NCI-H1930 (cell line): ENCODE measurements at places on chromosomes 2 and 18.
A peak's percentile ranks its signal among the peaks of the same experiment; 100 is the strongest.

DNA sequence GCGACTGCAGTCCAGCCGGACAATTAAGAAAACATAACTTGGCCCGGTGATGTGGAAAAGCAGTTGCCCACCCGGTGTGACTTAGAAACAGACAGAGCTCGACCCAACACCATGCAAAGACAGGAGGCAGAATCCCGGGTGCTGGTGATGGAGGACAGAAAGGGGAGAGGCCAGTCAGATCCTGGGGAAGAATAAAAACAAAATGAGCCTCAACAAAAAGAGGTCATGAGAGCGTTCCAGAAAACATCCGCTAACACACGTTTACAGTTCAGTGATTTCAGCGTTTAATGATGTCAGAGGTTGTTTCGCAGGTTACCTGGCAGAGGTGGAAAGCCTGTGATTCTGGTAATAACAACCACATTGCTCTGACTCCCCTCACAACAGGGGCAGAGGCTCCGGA, 111.9 kb downstream of the OSR1 start:
- no peak for DNase-seq

DNA sequence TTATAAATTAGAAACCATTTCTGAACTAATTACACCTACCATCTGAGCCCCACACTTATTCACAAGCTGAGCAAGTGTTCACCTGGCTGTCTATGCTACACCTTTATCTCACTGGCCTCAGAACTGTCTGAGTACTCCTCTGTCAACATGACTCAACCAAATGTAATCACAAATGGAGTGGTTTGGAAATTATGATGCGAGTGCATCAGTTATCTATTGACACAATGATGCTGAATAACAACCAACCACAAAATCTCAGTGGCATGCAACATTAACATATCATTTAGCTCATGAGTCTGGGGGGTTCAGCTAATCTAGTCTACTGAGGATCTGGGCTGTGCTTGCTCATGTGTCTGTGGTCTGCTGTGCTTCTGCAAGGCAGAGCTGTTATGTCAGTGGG, 184.2 kb upstream of the NXPH2 start:
- DNase-seq, result peak; percentile 1

DNA sequence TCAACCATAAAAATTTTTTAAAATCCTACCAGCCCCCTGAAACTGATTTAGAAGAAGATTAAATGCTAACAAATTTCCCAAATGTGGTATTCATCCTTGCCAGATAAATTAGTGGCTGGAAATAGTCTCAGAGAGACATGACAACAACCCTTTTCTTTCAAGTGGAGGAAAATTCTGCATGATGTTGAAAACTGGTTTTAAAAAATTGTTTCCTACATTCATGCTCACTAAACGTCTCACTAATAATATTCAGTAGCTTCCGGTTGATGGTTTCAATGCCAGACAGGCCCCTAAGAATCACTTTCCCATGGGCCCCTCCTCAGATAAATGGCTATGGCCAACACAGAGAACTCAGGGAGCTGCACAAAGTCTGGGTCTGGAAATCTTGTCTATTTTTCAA, 43.2 kb downstream of the NCKAP5 start:
- no peak for DNase-seq

- no peak for DNase-seq
Observed at GRCh38 chr2:43183743-43184142, 42.7 kb downstream of the ZFP36L2 start.

DNA sequence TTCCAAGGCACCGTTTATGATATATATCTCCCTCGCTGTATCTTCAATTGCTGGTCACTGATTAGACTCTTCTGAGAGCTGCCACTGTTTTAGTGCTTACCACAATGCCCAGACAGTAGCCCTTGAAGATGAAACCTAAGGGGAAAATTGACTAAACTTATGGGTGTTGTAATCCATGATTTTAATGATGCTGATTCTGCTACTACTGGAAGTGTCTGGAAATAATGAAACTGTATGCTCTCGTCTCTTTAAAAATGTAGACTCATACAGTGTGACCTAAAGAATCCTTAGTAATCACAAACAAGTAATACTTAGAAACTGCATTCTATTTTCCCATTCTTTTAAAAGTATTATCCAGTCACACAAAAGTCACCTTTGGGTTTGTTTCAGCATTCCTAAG, 5.5 kb upstream of the SLC8A1 start:
- no peak for DNase-seq

- no peak for DNase-seq
Observed at GRCh38 chr2:42978175-42978886, 185.9 kb upstream of the HAAO start.

DNA sequence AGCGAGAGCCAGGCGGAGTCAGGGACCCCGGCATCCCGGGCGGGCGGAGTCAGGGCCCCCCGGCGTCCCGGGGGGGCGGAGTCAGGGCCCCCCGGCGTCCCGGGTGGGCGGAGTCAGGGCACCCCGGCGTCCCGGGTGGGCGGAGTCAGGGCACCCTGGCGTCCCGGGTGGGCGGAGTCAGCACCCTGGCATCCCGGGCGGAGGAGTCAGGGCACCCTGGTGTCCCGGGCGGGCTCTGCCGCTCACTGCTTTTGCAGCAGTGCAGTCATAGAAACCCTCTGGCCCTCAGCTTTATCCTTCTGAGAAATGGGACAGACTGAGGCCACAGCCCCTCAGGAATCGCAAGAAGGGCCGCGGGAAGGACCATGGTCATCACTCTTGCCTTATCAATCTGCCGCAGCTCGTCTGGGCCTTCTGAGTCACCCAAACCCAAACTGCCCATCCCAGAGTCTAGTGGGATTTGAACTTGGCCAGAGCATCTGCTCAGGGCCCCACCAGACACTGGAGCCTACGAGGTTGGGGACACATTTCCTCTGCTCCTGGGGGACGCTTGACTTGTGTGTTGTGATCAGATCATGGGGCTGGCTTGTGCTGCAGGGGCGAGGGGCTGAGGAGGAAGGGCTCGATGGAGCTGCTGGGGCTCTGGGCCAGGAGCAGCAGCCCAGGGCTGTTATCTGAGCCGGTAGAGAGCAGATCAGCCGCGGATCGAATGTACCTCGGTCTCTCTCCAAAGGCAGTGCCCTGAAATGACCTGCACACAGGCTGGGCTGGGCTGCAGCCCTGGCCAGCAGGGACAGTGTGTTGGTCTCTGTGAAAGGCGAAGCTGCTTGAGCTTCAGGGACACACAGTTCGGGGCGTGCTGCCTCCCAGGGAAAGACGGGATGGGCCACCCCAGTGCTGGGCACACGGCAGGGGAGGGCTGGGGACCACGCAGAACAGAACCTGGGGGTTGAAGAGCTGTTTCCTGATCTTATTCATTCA, 290.1 kb upstream of the HDAC4 start:
- no peak for DNase-seq

DNA sequence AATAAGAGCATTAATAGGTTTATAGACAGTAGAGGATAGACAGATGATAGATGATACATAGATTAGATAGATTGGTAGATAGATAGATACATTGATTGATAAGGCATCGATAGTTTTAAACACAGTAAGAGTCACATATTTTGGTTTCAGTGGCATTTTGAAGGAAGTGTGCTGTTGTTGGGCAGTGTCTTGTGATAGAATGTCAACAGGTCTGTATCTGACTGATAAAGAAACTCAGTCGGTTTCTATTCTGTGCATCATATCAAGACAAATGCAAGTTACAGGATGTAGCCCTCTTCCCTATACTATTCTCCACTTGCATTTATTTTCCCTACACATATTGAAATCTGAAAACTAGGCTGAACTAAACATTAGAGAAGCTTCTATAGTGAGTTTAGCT, 1229.0 kb upstream of the ZEB2 start:
- no peak for DNase-seq

- no peak for DNase-seq
Observed at GRCh38 chr2:66429693-66430504, 5.0 kb upstream of the MEIS1 start.
